ENCODE measurements at places on chromosomes 3 and 15. TPM values are rescaled to one million over a fixed set of nuclear protein-coding genes. Genes with fewer than 3 reads are reported as not detected.

DNA sequence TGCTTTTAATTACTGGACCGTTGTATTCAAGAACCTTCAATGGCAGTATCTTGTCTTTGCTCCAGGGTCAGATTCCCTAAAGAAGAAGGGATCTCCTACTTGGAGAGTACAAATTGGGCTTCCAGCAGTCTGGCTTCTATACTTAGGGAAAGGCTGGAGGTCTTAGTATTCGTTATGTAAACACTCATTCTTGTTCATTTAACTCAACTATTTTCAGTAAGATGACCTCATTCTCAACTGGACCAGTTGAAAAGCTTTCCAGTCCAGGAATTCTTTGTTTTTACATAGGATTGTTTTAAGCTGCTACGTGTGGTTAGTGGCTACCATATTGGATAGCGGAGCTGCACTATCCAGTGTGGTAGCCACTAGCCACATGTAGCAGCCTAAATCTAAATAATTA, 4.6 kb downstream of the SENP5 start:
- no peaks in the 10 kb centered on the region for H3K36me3 ChIP-seq
- peaks cover 22% of the 10 kb centered on the region for H3K4me1 ChIP-seq
- DNase-seq: no peak
- no peak overlapping the region for H3K27ac ChIP-seq
- H3K4me3 ChIP-seq: no peak overlapping the region
- no peaks in the 10 kb centered on the region for H3K27me3 ChIP-seq

DNA sequence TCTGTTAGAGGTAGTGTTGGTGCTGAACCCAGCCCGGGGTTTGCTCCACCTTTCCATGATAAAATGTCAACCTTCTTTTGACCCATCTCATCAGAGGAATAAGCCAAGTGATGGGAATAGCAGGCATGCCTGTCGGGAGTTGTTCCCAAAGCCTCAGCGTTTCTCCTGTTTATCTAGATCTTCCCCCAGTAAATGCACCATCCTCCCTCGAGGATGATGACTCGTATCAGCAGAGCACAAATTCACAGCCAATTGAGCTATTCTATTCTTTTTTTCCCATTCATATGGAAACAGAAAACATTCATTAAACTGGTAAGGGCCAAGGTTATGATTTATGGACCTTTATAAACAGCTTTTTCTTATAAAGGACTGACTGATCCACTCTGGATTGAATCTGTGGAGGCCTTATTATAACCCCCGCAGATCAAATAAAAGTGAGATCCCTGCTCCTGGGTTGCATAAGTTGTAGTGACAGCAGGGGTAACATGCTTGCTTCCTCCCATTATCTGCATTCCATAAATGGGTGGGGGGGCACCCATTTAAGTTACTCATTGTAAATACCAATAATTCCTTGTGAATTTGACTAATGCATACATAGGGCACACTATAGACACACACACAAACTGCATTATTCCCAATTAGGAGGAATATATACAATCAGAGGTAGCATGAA, 207.3 kb downstream of the PLCL2 start:
- H3K27ac ChIP-seq: no peak overlapping the region
- no peak for DNase-seq
- H3K4me1 ChIP-seq: peaks cover 23% of the 10 kb centered on the region
- peaks cover 18% of the 10 kb centered on the region for H3K36me3 ChIP-seq

DNA sequence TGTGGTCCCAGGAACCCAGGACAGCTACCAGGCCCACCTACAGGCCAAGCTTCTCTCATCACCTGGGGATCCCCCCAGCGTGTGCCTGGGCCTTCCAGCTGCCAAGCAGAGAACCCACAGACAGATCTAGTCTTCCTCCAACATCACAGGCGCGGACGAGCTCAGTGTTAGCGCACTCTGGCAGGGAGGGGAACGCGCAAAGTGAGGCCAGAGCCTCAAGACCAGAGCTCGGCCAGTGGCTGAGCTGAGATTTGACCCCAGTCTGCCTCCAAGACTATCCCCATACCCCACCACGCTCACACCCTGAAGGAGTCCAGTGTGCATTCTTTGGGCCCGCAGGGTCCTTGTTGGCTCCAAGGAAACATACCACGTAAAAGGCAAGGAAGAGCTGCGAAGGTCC, 5.1 kb downstream of the MFGE8 start:
- no peak overlapping the region for H3K4me3 ChIP-seq
- DNase-seq: no peak
- peaks cover 46% of the 10 kb centered on the region for H3K4me1 ChIP-seq

- peaks cover 20% of the 10 kb centered on the region for H3K4me1 ChIP-seq
- H3K27ac ChIP-seq: no peak overlapping the region
- peaks cover 4% of the 10 kb centered on the region for H3K36me3 ChIP-seq
- H3K27me3 ChIP-seq: no peaks in the 10 kb centered on the region
Measured at GRCh38 chr15:92155934-92156333, 237.7 kb upstream of the ST8SIA2 start.

- H3K4me3 ChIP-seq: no peak overlapping the region
- no peaks in the 10 kb centered on the region for H3K4me1 ChIP-seq
- no peak for DNase-seq
- no peaks in the 10 kb centered on the region for H3K36me3 ChIP-seq
- H3K27ac ChIP-seq: no peak overlapping the region
Measured at GRCh38 chr3:7697548-7697947, 804.1 kb upstream of the LMCD1 start.

The NR1I2 gene
- total RNA-seq: 1.4 TPM

Measured in activated naive CD8-positive, alpha-beta T cell treated with anti-CD3 and anti-CD28 coated beads for 36 hours (primary cell).